ENCODE measurements at places on chromosomes 4 and X.

DNA sequence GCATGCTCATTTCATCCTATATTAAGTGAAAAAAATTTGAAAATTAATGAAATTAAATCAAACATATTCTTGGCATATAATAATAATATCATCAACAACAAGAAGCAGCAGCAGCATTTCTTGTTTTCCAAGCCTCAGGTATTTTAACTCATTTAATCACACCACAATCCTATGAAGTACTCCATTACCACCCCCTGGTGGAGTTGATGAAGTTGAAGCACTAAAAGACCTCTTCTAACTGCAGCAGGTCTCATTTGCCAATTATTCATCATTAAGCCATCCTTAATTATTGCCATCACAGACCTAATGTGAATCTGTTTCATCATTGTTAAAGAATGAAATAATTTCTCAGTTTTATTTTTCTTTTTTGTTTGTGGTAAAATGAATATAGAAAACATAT lies 801.4 kb upstream of the GRID2 start:
- DNase-seq = no peak

- no peak for DNase-seq
Observed at GRCh38 chr4:187172340-187172761, 448.7 kb upstream of the FAT1 start.

- DNase-seq = no peak
Observed at GRCh38 chrX:109997786-109998452, 5.0 kb upstream of the TMEM164 start.

- DNase-seq = no peak
Observed at GRCh38 chr4:30760551-30760950, 40.4 kb downstream of the PCDH7 start.

GRCh38 chrX:138856881-138857604 lies 145.5 kb upstream of the FGF13 start:
- DNase-seq = no peak

DNA sequence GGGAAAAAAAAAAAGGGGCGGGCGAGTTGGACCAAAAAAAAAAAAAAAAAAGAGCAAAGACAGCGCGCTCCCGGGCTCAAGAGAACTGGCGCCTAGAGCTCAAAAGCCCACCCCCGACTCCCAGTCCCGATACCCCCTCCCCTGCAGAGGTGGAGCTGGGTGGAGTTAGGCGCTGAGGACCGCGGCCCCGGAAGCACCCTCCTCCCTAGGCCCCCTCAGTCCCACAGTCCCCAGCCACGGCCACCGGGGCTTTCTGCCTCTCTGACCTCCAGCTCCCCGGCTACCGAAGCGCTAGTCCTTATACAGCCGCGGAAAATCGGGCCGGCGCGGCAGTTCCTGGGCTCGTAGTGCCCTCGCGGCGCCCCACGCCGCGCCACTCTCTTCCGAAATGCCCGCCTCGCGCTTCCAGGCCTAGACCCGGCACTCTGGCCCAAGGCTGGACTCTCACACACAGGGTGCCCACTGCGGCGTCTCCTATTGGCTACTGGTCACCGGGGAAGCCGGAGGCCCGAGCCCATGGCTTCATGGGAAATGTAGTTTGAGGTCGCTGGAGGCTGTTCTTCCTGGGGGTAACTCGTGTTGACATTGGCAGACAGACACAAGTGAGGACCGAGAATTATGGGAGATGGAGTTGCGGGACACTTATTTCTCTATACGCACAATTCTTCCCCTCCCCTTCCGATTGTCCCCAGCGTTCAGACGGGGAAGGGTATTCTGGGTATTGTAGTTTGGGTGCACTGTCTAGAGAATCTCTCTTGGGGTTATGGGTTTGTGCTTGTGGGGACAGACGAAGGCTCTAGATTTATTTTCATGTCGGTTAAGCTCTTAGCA lies at the start of gene ENOX2:
Gene ENOX2, minus strand, starts transcription at position 427 of the 831 bp plus-strand sequence. CDS start 199,993 bp downstream, outside the sequence.
- DNase-seq = peak; percentile 93

- no peak for DNase-seq
Observed at GRCh38 chr4:77581724-77582123, 23.9 kb upstream of the CXCL13 start.

- no peak for DNase-seq
Observed at GRCh38 chrX:149152941-149153340, 352.2 kb downstream of the IDS start.

DNA sequence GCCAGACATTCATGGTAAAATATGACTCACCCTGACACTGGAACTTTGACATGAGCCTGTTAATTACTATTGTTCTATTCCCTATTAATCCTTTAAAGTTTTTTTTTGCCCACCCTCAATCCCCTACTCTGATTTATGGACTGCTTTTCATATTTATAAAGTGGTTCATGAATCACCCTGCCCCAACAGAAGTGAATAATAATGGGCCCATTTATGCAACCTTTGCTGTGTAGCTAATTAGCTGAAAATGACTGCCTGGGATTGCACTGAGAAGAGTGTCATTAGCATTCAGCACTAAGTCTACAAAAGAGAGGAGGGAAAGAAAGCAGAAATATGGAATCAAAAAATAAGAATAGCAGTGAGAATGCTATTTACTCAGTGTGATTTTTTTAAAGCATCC lies 154.3 kb downstream of the COMMD8 start:
- DNase-seq = no peak

DNA sequence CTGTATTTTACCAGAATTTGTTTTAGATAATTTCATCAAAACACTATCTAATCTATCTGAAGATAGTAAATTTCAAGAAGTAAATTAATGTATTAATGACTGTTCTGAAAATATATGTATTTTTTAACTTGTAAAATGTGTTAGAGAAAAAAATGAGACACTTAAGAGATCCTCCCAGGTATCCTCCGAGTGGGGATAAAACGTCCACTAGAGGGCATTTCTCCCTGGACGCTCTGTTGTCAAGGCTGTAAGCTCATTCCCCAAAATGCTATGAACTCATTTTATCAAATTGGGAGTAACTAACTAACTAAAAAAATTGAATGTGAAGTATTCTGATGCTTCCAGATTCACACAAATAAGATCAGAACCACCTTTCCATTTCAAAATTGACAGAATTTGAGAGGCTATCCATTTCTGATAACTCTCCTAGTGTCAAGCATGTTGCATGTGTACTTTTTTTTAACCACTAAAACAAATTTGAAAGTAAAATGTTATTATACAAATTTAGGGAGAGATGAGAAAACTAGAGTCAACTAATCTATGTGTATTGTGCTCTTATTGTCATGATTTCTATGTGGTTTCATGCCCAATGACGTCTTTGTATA lies 337.3 kb upstream of the HS3ST1 start:
- DNase-seq = no peak

DNA sequence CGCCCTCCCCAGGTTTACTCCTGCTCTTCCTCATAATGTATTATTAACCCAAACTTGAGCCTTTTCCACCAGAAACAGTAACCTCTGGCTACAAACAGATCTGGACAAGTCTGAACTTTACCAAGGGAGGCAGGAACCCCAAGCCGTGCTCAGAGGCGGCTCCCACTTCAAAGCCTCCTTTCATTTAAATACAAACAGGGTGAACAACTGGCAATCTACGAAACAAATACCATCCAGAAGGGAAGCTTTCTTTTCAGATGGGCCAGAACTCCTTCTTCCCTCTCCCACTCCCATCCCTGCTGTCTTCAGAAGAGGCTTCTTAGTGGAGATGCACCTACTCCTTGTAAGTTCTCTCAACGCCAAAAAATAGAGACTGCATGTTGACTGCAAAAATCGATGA lies 2.1 kb upstream of the GPC4 start:
- no peak for DNase-seq

DNA sequence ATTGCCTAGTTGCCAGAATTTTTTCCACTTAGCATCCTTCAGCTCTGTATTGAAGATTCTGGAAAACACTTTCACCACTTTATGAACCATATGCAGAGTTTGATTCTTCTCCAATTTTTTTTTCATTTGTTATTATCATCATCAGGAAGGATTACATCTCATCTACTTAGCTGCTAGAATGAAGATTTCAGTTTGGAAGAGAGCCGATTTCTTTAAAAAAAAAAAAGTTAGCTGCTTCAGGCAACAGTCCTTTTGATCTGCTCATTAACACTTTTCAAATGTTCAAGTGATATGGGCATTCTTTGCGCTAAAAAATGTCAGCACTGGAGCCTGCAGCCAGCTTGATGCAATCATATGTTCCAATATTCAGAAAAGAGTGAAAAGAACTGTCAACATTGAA lies 76.2 kb downstream of the ANTXR2 start:
- DNase-seq = no peak

DNA sequence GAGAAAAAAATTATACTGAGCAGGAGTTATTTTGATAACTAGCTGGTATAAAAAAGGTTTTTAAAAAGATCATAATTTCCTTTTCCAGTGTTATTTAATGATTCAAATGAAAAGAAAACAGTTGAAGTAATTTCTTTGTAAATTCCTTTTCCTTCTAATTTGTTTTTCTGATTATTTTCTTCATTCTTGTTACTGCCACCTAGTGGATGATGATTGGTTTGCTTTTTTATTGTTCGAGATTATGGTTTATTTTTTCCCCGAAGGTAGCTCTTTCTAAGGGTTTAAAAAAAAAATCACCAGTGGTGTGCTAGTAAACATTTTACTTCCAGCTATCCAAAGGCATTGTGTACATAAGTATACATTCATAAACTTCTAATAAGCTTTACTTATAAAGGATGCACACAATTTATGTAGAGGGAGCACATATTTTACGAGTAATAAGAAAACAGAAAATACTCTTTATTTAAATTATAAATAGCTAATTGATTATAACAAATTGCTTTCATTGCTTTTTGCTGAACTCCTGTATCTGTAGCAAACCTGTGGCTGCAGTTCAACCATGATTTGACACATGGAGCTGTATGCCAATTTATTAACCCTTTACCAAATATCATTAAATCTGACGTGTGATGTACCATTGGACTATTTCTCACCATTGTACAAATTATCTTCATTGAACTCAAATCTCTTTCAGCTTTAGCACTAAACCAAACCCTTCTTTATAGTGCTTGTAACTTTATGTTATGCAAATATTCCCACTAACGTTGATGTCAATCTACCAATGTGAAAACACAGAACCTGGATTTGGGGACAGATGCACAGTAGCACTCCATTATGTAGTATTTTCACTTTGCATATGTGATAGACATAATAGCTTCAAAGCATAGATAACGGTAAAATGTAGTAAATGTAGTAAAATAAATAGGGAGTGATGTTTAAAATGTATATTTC lies 97.8 kb upstream of the ANK2 start:
- no peak for DNase-seq

DNA sequence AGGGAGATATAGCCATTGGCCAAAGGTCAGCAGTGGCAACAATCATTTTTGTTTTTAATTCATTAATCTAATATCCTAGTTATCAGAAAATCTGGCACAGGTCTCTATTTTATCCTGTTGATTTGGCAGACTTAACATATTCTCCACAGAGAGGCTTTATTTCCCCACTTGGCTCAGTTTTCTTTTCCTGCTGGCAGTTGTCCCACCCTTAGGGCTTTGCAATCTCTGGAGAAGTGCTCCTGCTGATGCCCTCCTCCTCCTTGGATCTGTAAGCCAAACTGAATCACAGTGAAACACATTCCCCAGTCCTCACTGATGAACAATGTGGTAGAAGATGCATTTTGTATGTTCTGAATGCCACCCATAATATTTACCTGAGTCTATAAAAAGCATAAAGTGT lies 889.7 kb downstream of the PDHA2 start:
- DNase-seq = no peak

DNA sequence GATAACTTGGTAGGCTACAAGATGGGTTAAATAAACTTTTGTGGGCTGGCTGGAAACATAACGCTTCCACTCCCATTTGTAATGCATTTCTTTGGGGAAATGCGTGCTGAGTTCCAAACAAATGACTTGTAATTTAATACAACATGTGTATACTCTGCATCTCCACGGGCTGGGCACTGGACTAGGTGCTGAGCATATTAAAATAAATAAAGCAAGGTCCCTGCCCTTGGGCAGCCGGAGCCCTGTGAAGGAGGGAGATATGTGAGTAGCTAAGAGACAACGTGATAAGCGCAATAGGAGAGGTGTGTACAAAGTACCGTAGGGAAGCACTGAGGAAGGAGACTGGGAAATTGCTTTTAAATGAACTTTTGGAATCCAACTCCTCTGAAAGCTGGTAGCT lies 147.2 kb upstream of the RBPJ start:
- no peak for DNase-seq

GRCh38 chr4:170281027-170281426 lies 191.3 kb upstream of the AADAT start:
- DNase-seq = no peak

- no peak for DNase-seq
Observed at GRCh38 chrX:41445781-41446358, 1.3 kb upstream of the NYX start.

GRCh38 chr4:165398570-165398969 lies 19.8 kb downstream of the CPE start:
- no peak for DNase-seq

GRCh38 chr4:6825403-6825802 lies 42.9 kb downstream of the KIAA0232 start:
- DNase-seq = no peak

GRCh38 chr4:20698382-20698781 lies 1.9 kb upstream of the PACRGL start:
- no peak for DNase-seq

DNA sequence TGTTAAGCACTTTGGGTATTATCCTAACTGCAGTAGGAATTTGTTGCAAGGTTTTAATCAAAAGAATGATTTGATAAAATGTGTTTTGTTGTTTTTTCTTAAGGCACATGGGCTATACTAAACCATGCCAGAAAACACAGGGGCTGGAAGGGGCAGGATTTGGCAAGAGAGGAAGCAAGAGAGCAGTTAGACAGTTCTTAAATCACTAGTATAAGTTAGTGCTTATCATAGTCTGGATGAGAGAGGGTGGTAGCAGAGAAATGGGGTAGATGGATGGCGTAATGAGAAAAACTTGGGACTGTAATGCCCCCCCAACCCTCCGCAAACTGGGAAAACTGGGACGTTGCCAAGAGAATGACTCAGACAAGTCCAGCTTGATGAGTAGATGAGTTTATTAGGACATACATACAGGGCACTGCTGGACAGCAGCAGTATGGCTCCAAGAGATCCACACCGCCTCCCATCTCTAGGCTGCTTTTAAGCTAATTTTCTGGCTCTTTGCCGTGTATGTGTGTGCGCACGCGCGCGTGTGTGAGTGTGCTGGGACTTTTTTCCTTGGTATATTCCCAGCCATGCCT lies 151.5 kb downstream of the PDLIM5 start:
- DNase-seq = no peak

DNA sequence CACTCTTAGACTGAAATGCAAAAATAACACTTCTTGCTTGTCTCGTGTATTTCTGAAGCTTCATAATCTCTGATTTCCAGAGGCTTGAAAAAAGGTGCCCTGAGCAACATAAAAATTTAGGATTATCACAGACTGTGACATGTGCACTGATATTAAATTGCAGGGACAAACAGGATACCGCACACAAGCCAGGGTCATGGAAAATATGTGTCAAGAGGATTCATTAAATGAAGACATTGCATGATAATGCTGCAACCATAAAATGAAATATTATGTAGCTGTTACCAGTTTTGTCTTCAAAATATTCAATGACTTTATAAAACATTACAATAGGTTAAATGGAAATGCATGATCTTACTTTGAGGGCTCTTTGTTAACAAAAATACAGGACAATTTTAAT lies 328.0 kb downstream of the KCTD8 start:
- DNase-seq = no peak

Measured in CD4-positive, alpha-beta T cell treated with Interleukin-15 for 1 hour (primary cell).